ENCODE measurements at places on chromosomes 3 and 15. TPM values are rescaled to one million over a fixed set of nuclear protein-coding genes. Genes with fewer than 3 reads are reported as not detected.

DNA sequence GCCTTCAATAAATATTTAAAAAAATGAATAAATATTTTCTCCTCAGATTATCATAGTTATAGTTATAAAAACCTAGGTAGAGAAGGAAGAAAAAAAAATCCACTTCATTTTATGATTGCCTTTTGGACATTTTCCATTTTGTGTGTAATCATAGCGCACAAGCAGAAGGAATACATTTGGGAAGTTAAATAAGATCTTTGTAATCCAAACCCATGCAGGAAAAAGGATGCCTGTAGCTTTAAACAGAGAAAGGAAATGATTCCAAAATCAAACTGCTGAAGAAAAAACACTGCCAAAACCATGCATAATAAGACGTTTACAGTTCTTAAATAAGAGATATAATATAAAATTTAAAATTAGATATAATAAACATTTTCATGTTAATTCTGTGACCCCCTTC is 7.4 kb upstream of the CCDC54 start:
- H3K4me1 ChIP-seq = no peaks in the 10 kb centered on the region
- H3K27ac ChIP-seq = no peak overlapping the region
- no peak overlapping the region for H3K4me3 ChIP-seq
- DNase-seq = no peak

The REC114 gene
- not detected for total RNA-seq

GRCh38 chr3:50112462-50112861 is 23.7 kb downstream of the RBM5 start:
- no peaks in the 10 kb centered on the region for H3K27me3 ChIP-seq
- H3K27ac ChIP-seq = no peak overlapping the region
- H3K36me3 ChIP-seq = peaks cover 94% of the 10 kb centered on the region
- no peak for DNase-seq
- no peak overlapping the region for H3K4me3 ChIP-seq
- no peaks in the 10 kb centered on the region for H3K4me1 ChIP-seq

- peaks cover 9% of the 10 kb centered on the region for H3K4me1 ChIP-seq
- no peak overlapping the region for H3K27ac ChIP-seq
- no peak for DNase-seq
- H3K36me3 ChIP-seq = no peaks in the 10 kb centered on the region
Observed at GRCh38 chr3:168001244-168001643, 94.5 kb downstream of the GOLIM4 start.

GRCh38 chr3:121431726-121432517 is 113.9 kb downstream of the POLQ start:
- H3K27ac ChIP-seq = no peak overlapping the region
- no peaks in the 10 kb centered on the region for H3K36me3 ChIP-seq
- no peaks in the 10 kb centered on the region for H3K27me3 ChIP-seq
- no peak for DNase-seq
- H3K4me1 ChIP-seq = no peaks in the 10 kb centered on the region

DNA sequence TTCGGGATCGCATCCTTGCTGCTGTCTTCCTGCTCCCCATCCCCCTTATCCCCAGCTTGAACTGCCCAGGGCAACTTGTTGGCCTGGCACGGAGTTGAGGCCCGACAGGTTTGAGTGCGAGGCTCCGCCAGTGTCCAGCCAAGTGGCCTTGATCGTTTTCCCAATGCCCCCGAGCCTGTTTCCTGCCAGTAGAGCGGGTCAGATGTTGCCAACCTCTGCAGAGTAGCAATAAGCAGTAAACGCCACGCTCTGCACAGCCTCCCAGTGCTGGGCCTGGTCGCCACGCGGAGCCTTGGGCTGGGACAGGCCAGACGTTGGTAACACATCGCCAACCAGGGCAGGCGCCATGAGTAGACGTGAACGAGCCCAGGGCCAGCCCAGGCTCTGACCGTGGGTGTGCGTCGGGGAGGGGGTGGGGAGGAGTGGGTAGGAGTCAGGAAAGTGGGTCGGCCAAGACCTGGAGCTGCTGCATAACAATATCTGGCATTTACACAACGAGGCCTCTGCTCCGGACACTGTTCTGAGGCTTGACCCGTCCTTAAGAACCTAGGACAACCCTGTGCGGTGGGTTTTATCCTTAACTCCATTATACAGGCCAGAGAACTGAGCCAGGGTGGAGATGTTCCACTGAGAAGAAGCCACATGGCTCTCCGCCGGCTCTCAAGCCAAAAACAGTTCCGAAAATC is 444 bp upstream of the ABHD14A start:
- H3K27me3 ChIP-seq = no peaks in the 10 kb centered on the region
- peak overlapping the region; percentile 91 for H3K27ac ChIP-seq
- H3K4me1 ChIP-seq = peaks cover 23% of the 10 kb centered on the region
- peak; percentile 66 for DNase-seq
- peak overlapping the region; percentile 63 for H3K4me3 ChIP-seq

The GRAMD1C gene
- total RNA-seq = 8.8 TPM

DNA sequence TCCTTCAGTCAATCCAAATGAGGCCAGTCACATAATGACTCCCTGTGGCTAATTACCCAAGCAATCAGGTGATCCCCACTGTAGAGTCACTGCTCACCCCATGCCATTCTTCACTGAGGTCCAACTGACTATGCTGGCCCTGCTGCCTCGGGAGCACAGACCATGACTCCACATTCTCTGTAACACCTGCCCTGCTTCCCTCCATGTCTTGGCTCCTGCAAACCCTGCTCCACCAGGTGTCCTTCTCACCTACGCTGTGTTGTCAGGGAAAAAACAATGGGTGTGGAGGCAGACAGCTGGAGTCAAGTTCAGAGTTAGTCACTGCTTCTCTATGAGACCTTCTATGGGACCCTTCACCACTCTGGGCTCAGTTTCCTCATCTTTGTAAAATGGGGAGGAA is 6.1 kb upstream of the SFMBT1 start:
- no peaks in the 10 kb centered on the region for H3K27me3 ChIP-seq
- no peak overlapping the region for H3K27ac ChIP-seq
- H3K4me1 ChIP-seq = no peaks in the 10 kb centered on the region
- DNase-seq = no peak
- H3K4me3 ChIP-seq = no peak overlapping the region
- H3K36me3 ChIP-seq = no peaks in the 10 kb centered on the region

The C3orf33 gene
- 1.7 TPM for total RNA-seq

GRCh38 chr3:181917027-181917426 is 205.3 kb downstream of the SOX2 start:
- H3K36me3 ChIP-seq = no peaks in the 10 kb centered on the region
- H3K4me1 ChIP-seq = no peaks in the 10 kb centered on the region
- no peaks in the 10 kb centered on the region for H3K27me3 ChIP-seq
- no peak overlapping the region for H3K4me3 ChIP-seq

- H3K27me3 ChIP-seq = no peaks in the 10 kb centered on the region
- DNase-seq = no peak
- no peaks in the 10 kb centered on the region for H3K36me3 ChIP-seq
- no peak overlapping the region for H3K4me3 ChIP-seq
- no peaks in the 10 kb centered on the region for H3K4me1 ChIP-seq
Observed at GRCh38 chr15:98899272-98900021, 108.1 kb downstream of the PGPEP1L start.

DNA sequence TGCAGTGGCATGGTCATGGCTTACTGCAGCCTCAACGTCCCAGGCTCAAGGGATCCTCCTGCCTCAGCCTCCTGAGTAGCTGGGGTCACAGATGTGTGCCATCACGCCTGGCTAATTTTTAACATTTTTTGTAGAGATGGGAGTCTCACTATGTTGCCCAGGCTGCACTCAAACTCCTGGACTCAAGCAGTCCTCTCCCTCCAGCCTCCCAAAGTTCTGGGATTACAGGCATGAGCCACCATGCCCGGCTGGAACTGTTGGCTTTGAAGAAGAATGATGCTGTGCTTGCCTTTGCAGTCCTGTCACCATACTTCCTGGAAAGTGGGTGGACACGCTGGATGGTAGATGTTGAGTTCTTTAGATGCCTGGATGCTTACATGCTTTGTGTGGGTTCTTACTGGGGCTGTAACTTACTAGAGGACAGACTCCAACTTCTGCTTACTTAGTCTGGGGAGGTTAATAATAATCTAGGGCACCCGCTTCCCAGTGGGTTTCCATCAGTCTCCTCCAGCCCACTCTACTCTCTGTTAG is 36.7 kb downstream of the IGF1R start:
- H3K36me3 ChIP-seq = no peaks in the 10 kb centered on the region
- no peak overlapping the region for H3K27ac ChIP-seq
- H3K4me3 ChIP-seq = no peak overlapping the region
- H3K4me1 ChIP-seq = peaks cover 45% of the 10 kb centered on the region

Measured in pancreas (tissue), 10 donors.